Glutamatergic neuron (in vitro differentiated cells): ENCODE measurements at places on chromosomes 4 and X.

GRCh38 chr4:169649545-169650226 lies 29.3 kb downstream of the CLCN3 start:
- no peak for DNase-seq

DNA sequence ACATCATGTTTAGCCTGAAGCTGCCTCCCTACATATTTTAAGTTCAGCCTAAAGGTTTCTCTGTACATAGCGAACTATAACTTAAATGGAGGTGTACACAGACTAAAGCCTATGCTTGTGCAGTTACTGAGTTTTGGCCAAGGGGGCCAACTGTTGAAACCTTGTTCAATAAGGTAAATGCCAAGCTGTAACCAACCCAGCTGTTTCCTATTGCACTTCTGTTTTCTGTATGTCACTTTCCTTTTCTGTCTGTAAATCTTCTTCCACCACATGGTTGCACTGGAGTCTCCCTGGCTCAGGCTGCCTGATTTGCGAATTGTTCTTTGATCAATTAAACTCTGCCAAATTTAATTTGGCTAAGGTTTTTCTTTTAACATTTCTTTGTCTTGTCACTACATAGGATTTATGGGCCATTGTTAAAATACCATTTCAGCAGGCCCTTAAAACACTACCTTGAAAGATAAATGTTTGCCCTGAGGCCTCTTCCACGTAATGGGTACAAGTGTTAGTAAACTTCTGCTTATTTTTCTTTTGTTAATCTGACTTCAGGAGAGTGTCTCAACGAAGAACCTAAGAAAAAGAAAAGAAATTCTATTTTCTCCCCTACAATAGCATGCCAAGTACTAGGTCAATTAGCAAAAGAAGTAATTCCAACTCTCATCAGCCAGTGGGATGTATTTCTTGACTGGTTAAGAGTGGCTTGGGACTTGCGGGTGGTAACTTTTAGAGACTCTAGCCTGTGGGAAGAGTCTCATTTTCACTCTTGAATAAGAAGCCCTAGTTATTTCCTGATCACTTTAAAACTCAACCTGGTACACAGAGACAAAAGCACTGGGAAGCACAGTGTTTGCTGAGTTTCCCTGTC lies 45.7 kb upstream of the PRSS12 start:
- no peak for DNase-seq

DNA sequence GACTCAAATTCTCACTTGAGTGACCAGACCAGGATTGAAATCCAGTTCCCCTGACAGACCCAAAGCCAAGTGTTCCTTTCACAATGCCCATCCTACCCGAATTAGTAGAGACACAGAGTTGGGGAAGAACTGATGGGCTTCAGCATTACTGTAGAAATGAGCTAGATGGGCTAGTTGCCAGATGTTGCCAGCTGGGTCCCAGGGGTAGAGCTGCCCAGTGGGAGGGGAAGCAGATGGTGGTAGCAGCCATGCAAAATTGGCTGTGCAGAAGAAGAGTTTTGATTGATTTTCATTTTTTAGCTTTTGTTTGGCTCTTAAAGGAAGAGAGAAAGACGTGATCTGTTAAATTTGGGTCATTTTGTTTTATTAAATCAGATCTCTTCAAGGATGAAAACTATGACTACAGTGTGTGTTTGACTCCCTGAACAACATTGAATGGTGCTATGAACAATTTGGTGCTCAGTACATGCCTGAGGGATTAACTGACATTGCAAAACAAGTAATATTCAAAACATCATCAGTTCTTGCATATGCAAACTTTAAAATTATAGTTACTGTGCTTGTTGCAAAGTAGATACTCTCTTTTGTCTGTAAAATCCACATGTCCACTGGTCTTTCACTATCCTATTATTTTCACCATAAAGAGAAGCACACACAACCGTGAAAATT lies 86.0 kb downstream of the PARM1 start:
- peak; percentile 37 for DNase-seq

GRCh38 chr4:101400096-101400495 lies 52.8 kb upstream of the PPP3CA start:
- DNase-seq, result no peak
